Stimulated activated CD8-positive, alpha-beta memory T cell treated with anti-CD3 and anti-CD28 coated beads, Interleukin-12 subunit alpha, Interleukin-12 subunit beta, amount 100 ng/mL, for 4 hours (primary cell): ENCODE measurements at places on chromosomes 1 and 21.

- DNase-seq, result no peak
These were observed 97.3 kb upstream of the SYT6 start for GRCh38 chr1:114250683-114251572.

DNA sequence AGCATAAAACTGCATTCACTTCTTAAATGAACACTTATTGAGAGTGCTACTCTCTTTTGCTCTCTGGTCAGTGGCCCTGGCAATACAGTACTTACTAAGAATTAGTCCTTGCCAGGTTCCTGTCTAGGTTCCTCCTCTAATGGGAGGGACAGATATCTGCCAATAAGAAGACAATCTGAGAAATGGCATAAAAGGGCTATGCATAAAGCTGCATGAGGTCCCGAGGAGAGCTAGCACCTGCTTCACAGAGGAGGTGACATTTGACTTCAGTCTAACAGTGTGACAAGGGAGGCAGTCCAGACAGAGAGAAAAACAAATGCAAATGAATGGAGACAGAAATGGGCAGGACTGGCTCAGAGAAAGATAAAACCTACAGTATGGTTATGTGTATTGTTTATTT is 357.1 kb upstream of the SGIP1 start:
- no peak for DNase-seq

- no peak for DNase-seq
These were observed 128.2 kb downstream of the NFIA start for GRCh38 chr1:61210435-61211154.

DNA sequence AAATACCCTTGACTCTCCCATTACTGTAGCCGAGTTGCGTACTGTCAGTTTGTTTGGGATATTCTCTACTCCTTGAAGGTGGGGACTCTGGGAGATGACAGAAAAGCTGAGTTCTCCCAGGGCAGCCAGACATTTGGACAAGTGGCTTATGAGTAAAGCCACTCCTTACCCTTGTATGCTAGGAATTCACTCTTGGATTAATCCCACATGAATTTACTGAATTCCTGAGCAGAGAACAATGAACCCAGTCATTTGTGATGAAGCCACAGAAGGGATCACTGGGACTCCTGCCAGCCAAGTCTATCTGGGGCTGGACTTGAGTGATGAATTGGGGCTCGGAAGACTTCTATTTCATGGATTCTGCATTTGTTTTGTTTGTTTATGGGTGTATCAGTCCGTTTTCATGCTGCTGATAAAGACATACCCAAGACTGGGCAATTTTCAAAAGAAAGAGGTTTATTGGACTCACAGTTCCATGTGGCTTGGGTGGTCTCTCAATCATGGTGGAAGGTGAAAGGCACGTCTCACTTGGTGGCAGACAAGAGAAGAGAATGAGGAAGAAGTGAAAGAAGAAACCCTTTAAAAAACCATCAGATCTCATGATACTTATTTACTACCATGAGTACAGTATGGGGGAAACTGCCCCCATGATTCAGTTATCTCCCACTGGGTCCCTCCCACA is 25.1 kb downstream of the C1orf116 start:
- DNase-seq, result no peak

- no peak for DNase-seq
These were observed 47.0 kb downstream of the ACTL8 start for GRCh38 chr1:17802164-17802563.

GRCh38 chr1:36224537-36225282 is 467 bp downstream of the THRAP3 start:
- no peak for DNase-seq

DNA sequence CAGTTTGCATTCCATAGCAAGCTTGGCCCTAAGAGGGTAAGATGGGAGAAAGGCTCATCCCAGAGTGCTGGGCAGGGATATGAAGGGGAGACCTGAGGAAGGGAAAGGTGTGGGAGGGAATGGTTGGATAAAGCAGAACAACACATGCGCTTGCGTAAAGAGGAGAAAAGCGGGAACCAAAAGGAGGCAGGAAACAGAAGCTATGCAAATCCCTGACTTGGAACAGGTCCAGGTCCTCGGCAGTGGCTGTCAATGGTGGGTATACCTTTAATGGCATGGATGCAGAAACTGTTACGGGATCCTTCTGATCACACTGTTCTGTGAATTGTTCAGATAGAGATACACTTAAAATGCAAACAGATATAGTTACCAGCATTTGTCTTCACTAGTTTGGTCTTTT is 455.6 kb downstream of the SIPA1L2 start:
- no peak for DNase-seq

GRCh38 chr1:230408971-230409370 is 17.2 kb downstream of the PGBD5 start:
- DNase-seq, result no peak

GRCh38 chr1:248111157-248111556 is 16.2 kb downstream of the OR2L13 start:
- DNase-seq, result no peak

GRCh38 chr1:50978852-50979781 is 9.1 kb downstream of the CDKN2C start:
- DNase-seq, result no peak

- no peak for DNase-seq
These were observed 24.6 kb upstream of the NEK7 start for GRCh38 chr1:198132060-198132781.

DNA sequence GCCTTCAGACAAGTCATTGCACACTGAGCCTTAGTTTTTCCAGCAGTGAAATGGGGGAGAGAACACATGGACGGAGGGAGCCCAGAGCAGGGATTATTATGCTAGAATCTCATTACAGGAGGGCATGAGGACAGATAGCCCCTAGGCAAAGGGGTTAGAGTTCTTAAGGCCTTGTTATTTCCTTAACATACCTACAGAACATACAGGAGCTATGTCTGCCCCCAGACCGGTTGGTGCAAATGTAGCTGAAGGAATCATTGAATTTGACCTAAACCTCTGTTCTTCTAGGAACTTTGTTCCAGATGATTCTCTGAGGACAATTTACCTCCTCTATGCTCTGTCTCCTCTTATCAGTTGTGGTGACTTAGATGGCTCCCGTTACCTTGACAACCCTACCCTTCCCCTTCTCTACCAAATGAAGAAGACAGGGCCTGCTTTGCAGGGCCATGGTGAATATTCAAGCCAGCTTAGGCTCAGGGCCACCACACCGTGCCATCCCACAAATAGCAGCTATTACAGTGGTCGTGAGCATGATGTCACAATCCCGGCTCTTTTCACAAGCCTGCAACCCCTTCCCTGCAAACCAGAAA is 156.9 kb downstream of the IGSF21 start:
- DNase-seq, result no peak

DNA sequence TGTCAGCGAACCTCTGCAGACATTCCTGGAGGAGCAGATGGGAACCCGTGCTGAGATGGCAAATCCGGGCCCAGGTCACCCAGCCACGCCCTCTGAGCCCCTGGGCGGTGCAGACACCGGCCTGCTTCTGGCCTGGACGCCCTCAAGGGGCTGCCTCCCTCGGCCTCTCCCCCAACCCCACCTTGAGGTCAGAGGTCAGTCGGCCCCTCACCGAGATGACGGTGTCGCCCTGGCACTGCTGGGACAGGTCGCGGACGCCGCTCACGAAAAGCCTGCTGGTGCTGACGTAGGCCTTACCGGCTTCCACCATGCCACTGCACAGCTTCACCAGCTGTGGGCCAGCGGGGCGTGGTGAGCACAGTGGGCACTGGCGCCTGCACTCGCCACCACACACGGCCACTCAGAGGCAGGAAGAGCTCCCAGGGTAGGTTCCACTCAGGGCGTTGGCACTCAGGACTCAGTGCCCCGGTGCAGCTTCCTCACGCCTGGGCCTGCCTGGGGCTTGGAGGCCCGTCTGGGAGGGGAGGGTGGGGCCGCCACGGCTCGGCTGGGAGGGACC is 4.7 kb downstream of the ACAP3 start:
- DNase-seq, result no peak

GRCh38 chr21:42226626-42227025 is 7.7 kb downstream of the ABCG1 start:
- DNase-seq, result no peak

GRCh38 chr1:201098992-201099677 is 13.1 kb downstream of the CACNA1S start:
- no peak for DNase-seq
